ENCODE measurements at places on chromosomes 12 and 14. TPM values are rescaled to one million over a fixed set of nuclear protein-coding genes. Genes with fewer than 3 reads are reported as not detected.
A peak's percentile ranks its signal among the peaks of the same experiment; 100 is the strongest.

GRCh38 chr12:10709808-10710207 is 13.3 kb downstream of the YBX3 start:
- no peak for DNase-seq

GPD1 gene
- total RNA-seq = 0.55 TPM

DNA sequence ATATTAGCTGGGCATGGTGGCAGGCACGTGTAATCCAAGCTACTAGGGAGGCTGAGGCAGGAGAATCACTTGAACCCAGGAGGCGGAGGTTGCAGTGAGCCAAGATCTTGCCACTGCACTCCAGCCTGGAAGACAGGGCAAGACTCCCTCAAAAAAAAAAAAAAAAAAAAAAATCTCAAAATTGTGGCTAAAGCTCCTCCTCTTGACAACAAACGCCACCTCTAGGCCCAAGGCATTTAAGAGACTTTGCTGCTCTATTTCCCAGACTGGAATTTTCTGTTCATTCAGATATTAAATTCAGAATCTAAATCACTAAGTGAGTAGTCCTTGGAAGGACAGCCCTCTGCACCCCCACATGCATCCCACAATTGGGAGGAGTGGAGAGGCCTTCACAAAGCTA is 1.4 kb downstream of the ZFYVE1 start:
- DNase-seq = no peak

TMEM30B gene
- 0.66 TPM for total RNA-seq

DNA sequence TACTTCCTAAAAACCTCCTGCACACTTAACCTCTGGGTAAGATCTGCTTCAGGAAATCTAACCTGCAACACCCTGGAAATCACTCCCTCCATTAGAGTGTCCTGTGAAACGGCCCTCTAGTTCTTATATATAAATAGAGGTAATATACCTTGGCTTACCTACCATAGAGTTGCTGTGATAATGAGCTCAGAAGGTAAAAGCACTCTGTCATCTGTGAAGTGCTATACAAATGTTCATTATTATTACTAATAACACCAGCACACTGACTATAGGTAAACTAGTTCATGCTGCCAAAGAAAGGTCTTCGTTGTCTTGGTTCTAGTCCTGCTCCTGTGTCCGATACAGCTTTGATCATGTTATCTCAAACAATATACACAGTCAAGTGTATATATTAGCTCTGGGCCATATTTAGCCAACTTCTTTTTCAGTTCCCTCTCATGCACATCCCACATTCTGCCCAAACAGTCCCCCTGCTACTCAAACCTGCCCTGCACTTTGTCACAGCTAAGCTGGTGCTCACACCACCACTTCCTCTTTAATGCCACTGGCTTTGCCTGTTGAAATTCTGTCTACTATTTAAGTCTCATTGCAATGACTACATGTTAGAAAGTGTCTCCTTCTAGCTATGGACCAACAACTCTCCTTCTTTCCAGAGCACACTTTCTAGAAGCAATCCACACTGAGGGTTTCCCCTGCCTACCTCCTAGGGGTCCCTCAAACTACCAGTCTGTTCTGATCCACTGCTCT is 5.1 kb downstream of the E2F7 start:
- DNase-seq = no peak

SDR9C7 gene
- not detected for total RNA-seq

FOXG1 gene
- total RNA-seq = not detected

DNA sequence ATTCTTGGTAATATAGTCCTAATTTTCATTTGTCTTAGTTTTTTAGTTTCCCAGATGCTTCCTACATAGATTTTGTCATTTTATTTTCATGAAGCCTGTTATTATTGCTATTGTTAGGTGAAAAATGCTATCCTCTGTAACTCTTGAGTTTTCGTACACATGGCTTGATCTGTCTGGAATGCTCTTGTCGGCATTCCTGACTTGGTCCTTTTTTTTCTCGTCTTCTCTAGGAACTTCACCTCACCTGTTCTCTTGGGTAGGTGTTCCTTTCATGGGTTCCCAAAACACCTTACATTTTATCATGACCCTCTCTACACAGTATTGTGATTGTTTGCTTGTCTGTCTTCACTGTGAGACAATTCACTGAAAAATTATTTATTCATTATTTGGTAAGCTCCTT is 267.4 kb downstream of the TMTC2 start:
- no peak for DNase-seq

DNA sequence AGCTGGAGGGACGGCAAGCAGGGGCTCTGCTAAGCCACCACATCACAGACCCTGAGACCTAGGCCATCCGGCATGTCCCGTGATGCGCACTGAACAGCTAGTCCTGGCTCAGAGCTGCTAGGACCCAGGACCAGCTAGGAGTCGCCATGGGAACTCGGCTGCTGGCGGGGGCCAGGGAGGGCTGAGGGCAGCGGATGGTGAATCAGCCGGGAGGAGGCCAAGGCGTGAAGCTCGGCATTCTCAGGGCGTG is 5.1 kb downstream of the AHNAK2 start:
- peak; percentile 97 for DNase-seq

- DNase-seq = no peak
These were observed 125.3 kb downstream of the SLC15A4 start for GRCh38 chr12:128698301-128698972.

NFE2 gene
- total RNA-seq = not detected

- DNase-seq = no peak
These were observed 4.1 kb upstream of the CLEC4D start for GRCh38 chr12:8508910-8509841.

DNA sequence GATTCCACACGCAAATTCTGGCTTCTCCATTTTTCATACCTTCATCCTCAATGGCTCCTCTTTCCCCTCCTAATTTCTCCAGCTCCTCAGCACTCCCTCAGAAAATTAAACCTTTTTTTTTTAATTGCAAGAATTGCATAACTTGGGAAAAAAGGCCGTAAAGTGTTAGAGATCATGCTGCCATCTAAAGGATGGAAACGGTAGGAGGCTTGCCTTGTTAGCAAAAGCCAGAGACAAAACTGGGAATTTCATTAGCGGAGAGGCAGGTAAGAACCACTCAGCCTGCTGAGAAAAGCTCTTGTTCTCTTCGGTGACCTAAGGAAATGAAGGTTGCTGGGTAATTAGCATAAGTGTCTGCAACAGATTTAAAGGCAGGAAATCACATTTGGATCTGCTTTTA is 204.3 kb downstream of the AEBP2 start:
- no peak for DNase-seq

RTL1 gene
- not detected for total RNA-seq

DNA sequence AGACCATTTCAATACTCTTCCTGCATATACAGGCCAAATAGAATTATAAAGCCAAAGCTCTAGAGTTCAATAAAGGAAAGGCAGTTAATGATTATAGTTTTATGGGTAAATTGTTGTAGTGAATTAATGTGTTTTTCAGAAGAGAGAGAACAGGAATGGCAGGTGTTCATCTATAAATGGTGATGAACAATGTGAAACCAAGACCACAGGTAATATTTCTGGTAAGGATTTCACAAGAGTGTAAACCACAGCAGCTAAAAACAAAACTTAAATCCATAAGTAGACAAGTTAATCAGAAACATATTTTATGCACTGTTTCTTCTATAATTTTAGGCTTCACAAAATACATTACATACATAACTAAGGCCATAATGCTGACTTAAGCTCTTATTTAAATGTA is 204.4 kb downstream of the SYT1 start:
- no peak for DNase-seq

GRCh38 chr12:1573960-1574864 is 20.2 kb downstream of the FBXL14 start:
- DNase-seq = no peak

Data from sigmoid colon (tissue), 7 donors.